A549 treated with GW870086 at 1 μM for 4 hours (cell line): ENCODE measurements at places on chromosomes 6 and 20. TPM values are rescaled to one million over a fixed set of nuclear protein-coding genes. Genes with fewer than 3 reads are reported as not detected.

HLA-DMB gene
- 1.1 to 2.3 TPM (median 1.4 TPM) in 5 replicates for total RNA-seq

GSTA2 gene
- total RNA-seq: not detected in 5 replicates

MCHR2 gene
- not detected in 5 replicates for total RNA-seq

RBBP8NL gene
- 0.25 to 0.80 TPM (median 0.66 TPM) in 5 replicates for total RNA-seq

TREML1 gene
- total RNA-seq: not detected in 5 replicates

RRP36 gene
- total RNA-seq: 70.0 to 78.6 TPM (median 71.7 TPM) in 5 replicates

CD109 gene
- 36.3 to 70.4 TPM (median 59.2 TPM) in 5 replicates for total RNA-seq

CEP250 gene
- total RNA-seq: 20.9 to 29.5 TPM (median 22.8 TPM) in 5 replicates

SALL4 gene
- total RNA-seq: 1.2 to 2.5 TPM (median 1.6 TPM) in 5 replicates

TUBB2A gene
- 77.9 to 101 TPM (median 92.2 TPM) in 5 replicates for total RNA-seq

TCF19 gene
- 11.9 to 14.7 TPM (median 12.7 TPM) in 5 replicates for total RNA-seq

ZNF322 gene
- total RNA-seq: 4.6 to 7.0 TPM (median 6.2 TPM) in 5 replicates

VGLL2 gene
- not detected in 5 replicates for total RNA-seq

NT5E gene
- total RNA-seq: 19.9 to 36.6 TPM (median 30.3 TPM) in 5 replicates

SPATA25 gene
- total RNA-seq: 0.56 to 0.74 TPM (median 0.69 TPM) in 5 replicates

PGC gene
- not detected in 5 replicates for total RNA-seq

TBXT gene
- not detected in 5 replicates for total RNA-seq

FAM162B gene
- not detected in 5 replicates for total RNA-seq

TAP2 gene
- total RNA-seq: 13.2 to 21.8 TPM (median 16.8 TPM) in 5 replicates

BPIFB1 gene
- 0.08 to 0.10 TPM in 2 of 5 replicates, not detected in the others for total RNA-seq

SYCP2 gene
- 0.27 to 0.53 TPM (median 0.33 TPM) in 5 replicates for total RNA-seq

NKX2-4 gene
- total RNA-seq: not detected in 5 replicates

TXLNB gene
- not detected in 5 replicates for total RNA-seq

ROMO1 gene
- 336 to 420 TPM (median 360 TPM) in 5 replicates for total RNA-seq

OXT gene
- total RNA-seq: not detected in 5 replicates

SPDEF gene
- 1.2 to 2.1 TPM (median 1.9 TPM) in 5 replicates for total RNA-seq

GSTA1 gene
- not detected in 5 replicates for total RNA-seq

MACROD2 gene
- 0.34 to 0.93 TPM (median 0.45 TPM) in 5 replicates for total RNA-seq

FARS2 gene
- total RNA-seq: 9.6 to 11.5 TPM (median 10.3 TPM) in 5 replicates
